ENCODE measurements at places on chromosomes 2 and 18.

GRCh38 chr2:173948198-173948597 lies 17.0 kb downstream of the SP3 start:
- DNase-seq: no peak

DNA sequence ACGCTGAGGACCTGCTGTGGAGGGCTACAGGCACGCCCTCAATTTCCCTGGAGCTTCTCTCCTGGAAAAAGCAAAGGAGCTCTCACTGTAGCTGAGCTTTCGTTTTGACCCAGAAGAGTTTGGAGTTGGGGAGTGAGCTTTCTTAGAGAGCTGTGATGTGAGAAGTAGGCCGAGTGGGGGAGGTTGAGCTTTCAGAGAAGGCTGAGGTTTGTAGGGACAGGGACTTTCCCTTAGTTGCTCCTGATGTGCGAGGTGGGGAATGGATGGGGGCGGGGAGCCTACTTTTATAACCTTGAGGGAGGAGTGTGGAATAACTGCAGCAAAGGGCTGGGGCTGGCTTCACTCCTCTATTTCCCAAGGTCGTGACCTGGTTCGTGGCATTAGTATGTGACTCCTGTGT lies 47.1 kb downstream of the ZNF532 start:
- no peak for DNase-seq

- no peak for DNase-seq
Measured at GRCh38 chr2:54042341-54042740, 71.5 kb upstream of the PSME4 start.

DNA sequence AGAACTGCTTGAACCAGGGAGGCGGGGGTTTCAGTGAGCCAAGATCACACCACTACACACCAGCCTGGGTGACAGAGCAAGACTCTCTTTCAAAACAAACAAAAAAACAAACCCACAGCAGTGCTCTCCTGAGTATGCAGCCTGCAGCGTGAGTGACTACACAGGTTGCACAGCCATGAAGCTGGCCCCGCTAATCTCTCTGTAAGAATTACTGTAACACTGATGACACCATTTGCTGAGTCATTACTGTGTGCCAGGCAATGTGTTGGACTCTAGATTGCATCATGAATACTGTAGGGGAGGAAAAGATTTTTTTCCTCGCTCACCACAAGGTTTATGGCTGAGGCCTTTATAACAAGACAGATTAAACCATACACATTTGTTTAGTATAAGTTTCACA lies 118.6 kb upstream of the ATP8B1 start:
- no peak for DNase-seq

DNA sequence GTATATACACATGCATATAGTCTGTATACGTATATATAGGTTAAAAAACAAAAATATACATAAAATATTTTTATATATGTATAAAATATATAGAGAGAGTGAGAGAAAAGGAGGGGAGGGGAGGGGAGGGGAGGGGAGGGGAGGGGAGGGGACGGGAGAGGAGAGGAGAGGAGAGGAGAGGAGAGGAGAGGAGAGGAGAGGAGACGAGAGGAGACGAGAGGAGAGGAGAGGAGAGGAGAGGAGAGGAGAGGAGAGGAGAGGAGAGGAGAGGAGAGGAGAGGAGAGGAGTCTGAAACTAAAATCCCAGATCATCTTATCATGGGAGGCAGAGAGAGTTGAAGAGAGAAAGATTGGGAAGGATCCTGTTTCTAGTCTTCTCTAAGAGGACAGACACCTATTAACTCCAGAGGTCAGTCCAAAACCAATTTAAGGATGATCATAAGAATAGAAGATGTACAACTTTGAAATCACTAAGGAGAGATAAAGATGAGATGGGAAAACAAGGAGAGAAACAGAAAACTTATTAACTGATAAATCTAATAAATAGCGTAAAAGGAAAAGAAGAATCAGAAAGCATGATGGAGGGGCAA lies 195.4 kb downstream of the SRBD1 start:
- no peak for DNase-seq

DNA sequence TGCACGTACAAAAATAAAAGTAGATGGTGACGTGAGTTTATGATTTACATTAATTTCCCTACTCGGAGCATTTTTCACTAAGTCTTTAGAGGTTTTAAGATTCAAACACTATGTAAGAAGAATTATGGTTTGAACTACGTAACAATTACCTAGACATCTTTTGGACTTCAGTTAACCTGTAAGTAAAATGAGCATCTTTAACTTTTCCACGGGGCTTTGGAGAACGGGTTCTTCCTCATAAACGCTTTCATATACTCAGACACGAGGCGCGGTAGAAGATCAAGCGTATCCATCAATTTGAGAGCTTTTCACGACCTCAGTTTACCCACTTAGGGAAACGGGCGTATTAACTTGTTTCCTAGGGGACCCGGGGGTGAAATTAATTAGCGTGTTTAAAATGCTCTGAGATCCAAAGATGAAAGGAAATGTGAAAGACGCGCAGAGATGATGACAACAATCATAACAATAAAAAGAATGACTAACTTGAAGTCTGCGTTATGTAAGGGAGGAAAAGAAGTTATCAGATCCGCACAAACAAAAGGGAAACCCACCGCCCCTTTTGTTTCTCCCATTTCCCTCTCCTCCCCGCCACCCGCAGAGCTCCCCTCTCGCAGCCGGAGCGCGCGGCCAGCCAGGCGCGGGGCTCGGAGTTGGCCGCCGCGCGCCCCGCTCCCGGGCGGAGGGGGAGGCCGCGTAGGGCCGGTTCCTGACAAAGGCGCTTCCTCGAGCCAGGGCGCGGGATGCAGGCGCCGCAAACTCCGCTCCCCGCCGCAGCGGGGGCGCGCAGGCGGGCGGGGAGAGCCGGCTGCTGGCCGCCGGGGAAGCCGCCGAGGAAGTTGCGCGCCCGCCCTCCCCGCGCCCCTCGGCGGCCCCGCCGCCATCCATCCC lies 807 bp downstream of the PELI1 start:
- DNase-seq: no peak

DNA sequence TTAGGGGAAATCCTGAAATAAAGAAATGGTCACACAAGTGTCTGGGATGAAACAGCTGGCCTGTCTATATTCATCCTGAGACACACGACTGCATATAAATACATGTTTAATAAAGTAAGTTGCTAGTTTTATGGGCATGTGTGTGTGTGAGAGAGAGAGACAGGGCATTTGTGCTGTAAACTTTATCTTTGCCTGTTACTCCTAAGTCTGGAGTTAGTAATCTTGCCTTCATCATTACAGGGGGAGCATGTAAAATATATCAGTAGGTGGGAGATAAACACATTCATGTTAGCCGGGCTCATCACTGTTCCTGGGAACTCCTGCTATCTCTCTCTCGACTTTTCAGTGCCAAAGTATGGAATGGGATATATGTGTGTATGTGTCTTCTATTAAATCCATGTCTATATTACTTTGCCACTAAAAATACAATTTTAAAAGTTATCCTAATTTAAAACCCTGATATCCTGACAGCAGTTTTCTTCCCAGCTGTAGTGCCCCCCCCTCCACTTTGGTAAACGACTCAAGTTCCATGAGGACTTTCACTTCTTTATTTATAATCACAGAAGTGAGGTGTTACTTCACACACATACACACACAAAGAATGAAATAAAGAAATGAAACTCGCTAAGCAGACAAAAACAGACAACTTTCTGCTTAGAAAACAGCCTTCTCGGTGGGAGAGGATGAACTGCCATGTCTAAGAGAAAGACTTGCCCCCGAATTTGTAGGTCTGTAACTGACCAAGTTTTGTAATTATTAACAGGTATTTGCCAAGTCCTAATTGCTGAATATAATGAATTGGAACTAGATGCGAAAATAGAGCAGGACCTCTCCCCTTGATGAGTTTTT lies 947 bp downstream of the ZEB2 start:
- DNase-seq: no peak

- no peak for DNase-seq
Measured at GRCh38 chr2:239581352-239581901, 180.6 kb upstream of the HDAC4 start.

- DNase-seq: no peak
Measured at GRCh38 chr2:17442334-17442733, 75.9 kb downstream of the RAD51AP2 start.

- no peak for DNase-seq
Measured at GRCh38 chr2:37570773-37571586, 100.5 kb downstream of the CDC42EP3 start.

DNA sequence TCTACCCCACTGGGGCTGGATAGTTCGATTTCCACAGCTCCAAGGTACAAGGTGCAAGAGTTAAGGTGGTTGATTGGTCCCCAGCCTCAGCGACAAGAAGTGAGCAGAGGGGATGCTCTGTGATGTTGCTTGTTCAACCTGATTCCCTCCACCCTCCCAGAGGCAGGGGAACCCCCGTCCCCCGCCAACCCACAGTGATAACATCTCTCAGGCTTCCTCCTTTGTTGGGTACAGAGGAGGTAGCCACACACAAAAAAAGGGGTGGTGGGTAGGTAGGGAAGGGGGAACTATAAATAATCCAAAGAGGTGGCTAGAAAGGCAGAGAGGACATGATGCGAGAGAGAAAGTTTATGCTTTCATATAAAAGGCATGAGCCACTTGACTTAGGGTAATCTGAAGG lies 192.9 kb upstream of the POU3F3 start:
- DNase-seq: no peak

DNA sequence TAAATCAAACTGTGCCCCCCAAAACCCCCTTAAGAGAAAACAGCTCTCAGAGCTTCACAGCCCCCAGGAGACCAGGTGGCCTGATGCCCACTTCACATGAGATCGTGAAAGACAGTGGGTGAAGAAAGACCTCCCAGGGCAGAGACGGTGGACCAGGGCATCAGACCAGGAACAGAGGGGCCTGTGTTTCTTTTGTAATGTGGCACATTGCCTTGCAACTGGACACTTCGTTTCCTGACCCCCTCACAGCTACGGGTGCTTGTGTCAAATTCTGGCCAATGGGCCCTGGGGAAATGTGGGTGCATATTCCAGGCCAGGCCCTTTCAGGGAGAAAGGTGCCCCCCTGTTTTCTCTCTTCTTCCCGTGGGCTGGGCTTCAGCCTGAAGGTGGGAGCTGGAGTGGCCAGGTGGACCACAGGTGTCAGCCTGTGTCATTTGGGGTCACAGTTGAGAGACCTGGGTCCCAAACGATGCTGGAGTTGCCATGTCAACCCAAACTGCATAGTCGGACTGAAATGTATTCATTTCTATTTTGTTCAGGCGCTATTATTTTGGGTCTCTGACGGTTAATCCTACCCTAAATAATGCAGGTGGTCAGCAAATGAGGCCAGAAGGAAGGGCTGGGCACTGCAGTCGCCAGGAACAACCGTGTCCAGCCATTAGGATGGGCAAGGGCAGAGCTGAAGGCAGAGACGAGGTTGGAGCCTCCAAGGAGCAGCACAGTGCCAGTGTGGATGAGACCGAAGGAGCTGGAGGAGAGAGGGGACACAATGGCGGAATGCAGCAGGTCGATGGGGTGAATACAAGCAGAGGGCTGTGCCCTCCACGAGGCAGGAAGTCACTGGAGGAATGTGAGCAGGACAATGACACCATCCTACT lies 338.2 kb downstream of the EIPR1 start:
- no peak for DNase-seq

DNA sequence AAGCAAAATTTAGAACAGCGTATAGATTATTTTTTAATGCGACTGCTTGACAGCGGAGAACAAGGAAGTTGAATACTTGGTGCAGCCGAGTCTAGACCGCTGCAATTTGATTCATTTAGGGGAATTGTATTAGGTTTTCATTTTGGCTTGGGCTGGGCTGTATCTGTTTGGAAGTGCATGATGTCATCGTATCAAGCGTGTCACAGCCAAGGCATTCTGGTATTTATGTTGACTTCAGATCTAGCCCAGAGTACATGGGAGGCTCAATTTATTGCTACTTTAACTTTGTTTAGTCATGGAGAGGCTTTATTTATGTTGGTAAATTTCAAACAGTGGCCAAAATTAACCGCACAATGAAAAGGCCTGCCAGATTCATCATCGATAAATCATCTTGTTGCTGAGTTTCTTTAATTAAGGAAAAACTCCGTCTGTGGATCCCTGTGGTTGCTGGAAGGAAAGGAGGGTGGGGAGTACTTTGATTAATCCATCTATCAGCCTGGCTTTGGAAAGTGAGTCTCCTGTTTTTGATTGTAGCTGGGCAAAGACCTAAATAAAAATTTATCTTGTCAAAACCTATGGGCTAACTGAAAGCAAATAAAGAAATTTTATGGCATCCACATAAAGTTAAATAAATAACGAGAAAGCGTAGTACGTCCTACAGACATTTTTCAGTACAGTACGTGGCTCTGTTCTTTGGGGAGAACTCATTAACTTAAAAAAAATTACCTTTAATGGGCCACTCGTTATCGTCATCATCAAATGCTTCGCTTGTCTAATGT lies 230.4 kb upstream of the SPRED2 start:
- DNase-seq: no peak

DNA sequence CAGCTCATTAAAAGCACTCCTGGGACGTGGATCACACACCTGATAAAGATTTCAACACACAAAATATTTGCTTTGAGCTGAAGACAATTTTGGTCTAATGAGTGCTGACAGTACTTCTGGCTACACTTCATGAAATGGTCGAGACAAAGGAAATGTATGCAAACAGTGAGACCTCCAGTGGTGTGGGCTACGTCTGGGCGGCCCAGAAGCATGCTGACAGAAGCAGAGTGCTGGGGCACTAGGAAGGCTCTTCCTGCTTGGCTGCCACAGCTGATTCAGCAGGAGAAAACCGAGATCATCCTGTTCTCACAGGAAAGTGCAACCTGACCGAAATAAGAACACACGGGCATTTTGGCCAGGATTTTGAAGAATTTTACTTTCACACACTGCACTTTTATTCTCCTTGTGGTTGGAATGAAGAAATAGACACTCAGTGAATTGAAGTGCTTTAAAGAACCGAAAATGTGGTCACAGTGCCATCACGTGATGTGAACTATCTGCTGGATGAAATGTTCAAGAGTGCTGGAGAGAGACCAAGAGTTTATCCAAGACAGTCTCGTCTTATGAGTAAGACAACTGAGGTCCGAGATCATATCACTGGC lies 149.5 kb downstream of the CCBE1 start:
- no peak for DNase-seq

- no peak for DNase-seq
Measured at GRCh38 chr2:12334412-12334966, 382.2 kb upstream of the TRIB2 start.

GRCh38 chr2:144091622-144092021 lies 428.3 kb downstream of the ZEB2 start:
- no peak for DNase-seq

- DNase-seq: peak; percentile 74
Measured at GRCh38 chr2:11079136-11079824, 76.0 kb upstream of the SLC66A3 start.

DNA sequence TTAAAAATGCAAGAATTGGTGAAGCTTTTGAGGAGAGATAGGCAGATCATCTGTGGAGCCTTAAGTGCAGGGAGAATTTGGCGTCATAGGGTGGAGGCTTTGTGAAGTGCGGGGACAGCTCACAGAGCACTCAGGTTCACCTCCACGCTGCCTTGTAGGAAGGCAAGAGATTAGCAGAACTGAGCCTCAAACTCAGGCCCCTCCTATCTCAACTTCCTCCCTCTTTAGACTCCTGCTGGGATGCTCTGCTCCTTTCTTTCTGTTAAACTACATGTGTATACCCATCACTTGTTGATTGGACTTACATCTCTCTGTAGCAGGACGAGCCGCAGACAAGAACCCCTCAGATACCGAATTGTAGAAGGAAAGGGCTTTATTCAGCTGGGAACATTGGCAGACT lies 422.2 kb downstream of the SETBP1 start:
- DNase-seq: no peak

- DNase-seq: no peak
Measured at GRCh38 chr18:47605093-47605492, 325.4 kb downstream of the SMAD2 start.

GRCh38 chr2:71276311-71277146 lies 49.6 kb upstream of the PAIP2B start:
- DNase-seq: peak; percentile 39

- DNase-seq: no peak
Measured at GRCh38 chr2:11562011-11562410, 28.2 kb downstream of the GREB1 start.

- no peak for DNase-seq
Measured at GRCh38 chr2:24592441-24593100, 101.5 kb downstream of the NCOA1 start.
